Esophagus squamous epithelium (tissue), 5 donors: ENCODE measurements at places on chromosomes 4 and X. TPM values are rescaled to one million over a fixed set of nuclear protein-coding genes. Genes with fewer than 3 reads are reported as not detected.

HPGDS gene
- 5.5 TPM for total RNA-seq

CT47B1 gene
- not detected for total RNA-seq

SLC10A4 gene
- not detected for total RNA-seq

CWH43 gene
- 11.6 TPM for total RNA-seq

TMEM31 gene
- total RNA-seq, result not detected

N4BP2 gene
- 4.2 TPM for total RNA-seq

DNA sequence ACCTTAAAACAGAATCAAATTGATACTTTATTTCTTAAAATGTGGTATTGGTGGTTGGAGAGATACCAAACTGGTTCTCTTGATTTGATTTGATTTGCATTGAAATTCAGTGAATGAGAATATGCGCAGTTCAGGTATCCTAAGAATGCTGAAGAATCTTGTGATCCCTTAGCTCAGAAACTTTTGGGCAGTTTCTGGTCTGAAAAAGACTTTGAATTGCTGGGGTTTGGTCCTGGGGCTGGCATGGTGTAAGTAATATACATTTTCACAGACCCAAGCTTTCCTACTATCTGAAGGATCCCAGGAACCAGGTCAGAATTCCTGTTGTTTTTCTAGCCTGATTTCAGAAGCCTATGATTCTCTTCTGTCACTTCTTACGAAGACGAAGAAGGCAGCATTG lies 6.6 kb downstream of the RAB33B start:
- no peak for DNase-seq

GRCh38 chr4:184655889-184656869 lies 6.6 kb downstream of the PRIMPOL start:
- DNase-seq, result no peak

DNA sequence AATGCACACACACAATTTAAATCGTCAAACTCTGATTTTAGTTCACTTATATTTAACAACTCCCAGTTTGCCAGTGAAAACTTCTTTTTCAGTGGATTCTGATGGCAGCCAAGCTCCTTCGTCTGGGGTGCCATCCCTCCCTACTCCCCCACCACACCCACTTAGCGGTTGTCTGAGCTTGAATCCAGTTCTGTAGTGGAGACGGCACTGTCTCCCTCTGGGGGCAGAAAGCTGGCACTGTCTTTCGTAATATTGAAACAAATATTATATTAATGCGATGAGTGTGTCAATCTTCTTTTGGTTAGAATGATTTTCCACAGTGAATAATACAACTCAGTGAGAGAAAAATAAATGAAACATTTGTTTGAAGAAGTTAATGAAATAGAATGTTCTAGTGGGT lies 5.4 kb downstream of the MEPE start:
- DNase-seq, result no peak

DNA sequence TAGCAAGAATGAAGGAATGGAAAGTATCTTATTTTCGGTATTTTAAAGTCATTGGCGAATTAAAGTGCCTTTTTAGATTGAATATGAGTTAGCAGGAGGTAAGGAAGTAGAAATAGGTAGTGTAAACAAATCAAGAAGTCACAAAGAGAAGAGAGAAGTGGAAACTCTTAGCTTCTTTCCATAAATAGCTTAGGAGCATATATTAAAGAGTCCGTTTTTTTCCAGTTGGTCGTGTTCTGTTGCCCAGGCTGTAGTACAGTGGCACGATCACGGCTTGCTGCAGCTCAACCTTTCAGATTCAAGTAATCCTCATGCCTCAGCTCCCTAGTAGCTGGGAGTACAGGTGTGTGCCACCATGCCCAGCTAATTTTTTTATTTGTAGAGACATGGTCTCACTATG lies 56.4 kb downstream of the UBE2K start:
- DNase-seq, result no peak

DNA sequence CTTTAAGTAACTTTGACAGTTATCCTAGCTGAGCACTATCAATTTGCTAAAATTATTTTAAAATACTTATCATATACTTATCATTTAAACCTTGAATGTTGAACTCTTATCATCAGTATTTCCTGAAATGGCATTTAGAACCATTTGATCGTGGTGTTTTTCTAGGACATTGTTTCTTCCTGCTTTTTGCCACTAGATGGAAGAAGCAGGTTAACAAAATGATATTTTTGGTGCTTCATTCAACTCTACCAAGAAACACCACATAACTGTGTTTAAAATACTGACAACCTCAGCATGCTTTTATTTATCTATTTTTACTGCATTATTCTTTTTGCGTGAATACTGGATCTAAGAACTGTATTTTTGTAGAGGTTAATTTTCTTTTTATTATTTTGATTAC lies 44.6 kb downstream of the C4orf33 start:
- DNase-seq, result no peak

DNA sequence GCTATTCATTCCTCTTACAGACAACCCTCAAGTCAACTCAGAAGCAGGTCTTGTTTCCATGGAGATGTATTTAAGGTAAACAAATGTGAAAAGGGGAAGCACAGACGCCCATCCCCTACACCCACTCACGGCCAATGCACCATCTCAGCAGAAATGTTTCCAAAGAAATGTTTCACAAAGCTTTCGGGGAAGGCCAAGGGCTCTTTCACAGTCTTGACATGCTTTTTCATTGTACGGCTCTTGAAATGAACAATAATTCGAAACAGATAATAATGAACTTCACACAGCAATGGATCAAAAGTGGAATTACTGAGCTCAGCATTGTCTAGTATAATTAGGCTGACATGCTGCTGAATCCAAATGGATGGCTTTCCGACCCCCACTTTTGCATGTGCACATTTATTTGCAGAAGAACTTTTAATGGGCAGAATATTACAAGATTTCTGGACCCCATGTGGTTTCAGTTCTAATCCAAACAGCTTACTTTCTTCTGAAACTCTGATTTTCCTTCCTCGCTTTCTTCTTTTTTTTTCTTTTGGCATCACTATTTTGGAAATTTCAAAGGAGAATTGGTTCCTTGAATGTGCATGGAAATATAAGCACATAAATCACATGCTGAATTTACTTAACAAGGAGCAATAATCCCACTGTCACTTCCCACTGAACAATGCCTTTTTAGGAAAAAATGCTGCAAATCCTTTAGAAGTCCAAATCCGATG lies 160.9 kb downstream of the SMIM20 start:
- no peak for DNase-seq

DNA sequence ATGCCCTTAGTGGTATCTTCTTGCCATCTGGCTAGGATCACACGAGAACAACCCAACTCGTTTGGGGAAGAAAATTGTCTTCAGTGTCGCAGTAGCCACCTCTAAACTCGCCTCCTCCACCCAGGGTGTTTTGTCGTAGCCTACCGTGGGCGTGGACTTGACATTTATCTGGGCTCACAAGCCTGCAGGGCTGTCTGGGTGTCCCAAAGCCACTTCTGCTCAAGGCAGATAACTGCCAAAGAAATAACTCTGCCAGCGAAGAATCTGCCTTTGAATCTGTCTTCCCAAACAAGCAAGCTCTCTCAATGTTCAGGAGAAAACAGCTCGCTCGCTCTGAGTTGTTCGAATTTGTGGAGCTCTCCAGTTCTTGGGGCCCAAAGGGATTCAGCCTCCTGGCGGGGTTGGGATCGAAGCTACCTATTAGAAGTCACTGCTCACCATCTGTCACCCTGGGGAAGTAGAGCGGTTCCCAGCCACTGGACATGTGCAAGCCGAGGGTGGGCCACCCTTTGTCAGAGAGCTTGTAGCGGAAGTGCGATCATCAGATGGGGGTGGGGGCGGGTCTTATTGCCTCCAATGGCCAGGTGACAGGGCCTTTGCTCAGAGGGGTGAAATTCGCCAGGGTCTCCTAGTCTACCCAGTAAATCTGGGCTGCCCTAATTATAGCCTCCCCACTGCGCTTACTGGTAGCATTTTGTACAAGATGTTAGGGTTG lies 14.8 kb downstream of the BLOC1S4 start:
- no peak for DNase-seq

- DNase-seq, result no peak
These were observed 250.7 kb downstream of the THOC2 start for GRCh38 chrX:123481913-123482851.

DNA sequence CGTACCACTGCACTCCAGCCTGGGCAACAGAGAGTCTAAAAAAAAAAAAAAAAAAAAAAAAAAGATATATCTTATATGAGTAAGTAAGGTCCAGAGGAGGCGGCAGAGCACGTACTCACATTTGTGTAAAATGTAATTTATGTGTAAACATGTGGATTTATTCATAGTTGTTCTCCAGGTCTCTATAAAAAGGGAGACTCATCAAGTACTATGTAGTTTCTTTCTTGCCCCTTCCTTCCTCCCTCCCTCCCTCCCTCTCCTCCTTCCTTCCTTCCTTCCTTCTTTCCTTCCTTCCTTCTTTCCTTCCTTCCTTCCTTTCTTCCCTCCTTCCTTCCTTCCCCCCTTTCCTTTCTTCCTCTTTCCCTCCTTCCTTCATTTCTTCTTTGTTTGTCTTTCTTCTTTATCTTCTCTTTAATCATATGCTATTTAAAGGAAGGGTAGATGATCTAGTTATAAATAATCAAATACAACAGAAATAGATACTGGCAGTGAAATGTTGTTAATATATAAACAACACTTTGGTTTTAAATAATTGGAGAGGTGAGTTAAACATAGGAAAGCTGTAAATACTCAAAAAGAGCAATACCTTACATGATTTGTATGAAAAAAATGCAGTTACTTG lies 344.8 kb downstream of the ANK2 start:
- DNase-seq, result no peak

- DNase-seq, result no peak
These were observed 10.2 kb upstream of the STBD1 start for GRCh38 chr4:76296286-76296820.

DNA sequence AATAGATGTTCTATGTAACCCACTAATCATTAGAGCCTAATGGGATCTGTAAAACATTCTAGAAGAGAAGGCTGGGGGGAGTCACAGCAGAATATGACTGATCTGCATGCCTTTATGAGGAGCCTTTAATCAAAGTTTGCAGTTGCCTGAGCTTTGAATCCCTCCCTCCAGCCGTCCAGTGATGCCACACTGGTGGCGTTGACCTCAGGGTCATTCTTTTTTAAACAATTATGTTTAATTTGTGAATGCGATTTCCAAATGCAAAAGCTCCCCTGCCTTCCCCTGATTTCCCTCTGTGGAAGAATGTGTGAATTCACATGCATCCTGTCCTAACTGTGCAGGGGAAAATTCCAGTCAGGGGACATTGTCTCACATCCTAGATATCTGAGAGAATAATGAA lies 199.7 kb upstream of the GPR101 start:
- no peak for DNase-seq

DNA sequence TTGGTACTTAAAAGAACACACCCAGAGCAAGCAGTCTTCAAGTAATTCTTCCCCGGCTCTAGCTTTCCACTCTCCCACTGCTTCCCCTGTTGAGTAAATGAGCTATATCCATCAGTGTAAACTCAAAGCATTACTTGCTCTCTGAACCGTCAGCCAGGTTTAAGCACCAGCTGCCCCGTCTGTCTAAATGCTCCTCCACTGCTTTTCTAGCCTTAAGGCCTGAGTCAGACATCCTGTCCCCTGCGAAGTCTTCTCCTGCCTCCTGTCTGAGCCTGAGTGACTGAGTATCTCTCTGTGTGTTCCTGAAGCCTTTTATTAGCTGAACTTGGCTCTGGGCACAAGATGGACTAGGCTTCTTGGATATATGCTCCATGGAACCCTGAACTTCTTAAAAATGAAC lies 205.1 kb downstream of the STK32B start:
- no peak for DNase-seq

DNA sequence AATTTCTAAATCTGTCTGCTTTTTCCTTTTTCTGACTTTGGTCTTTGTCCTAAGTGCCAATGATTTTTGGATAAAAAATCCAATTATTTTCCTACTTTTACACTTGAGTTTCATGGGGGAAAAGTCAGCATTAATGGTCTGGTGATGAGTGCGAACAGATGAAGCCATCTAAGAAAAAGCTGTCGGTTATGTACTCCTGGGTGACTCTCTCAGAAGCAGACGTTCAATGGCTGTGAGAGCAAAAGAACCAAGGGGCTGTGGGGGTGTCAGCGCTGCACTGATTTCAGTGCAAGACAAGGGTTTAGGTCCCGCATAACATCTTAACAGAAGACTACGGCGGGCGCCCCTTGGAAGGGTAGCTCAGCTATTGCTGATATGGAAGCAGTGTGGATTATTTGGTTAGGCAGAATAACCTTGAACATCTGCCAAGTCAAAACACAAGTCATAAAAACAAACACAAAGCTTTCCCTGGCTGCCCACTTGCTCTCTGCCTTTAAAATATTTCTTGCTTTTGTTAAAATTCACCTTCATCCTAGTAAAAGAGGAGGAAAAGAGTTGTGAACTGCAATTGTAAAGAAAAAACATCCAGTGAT lies 240.5 kb downstream of the MAML3 start:
- DNase-seq, result no peak

DNA sequence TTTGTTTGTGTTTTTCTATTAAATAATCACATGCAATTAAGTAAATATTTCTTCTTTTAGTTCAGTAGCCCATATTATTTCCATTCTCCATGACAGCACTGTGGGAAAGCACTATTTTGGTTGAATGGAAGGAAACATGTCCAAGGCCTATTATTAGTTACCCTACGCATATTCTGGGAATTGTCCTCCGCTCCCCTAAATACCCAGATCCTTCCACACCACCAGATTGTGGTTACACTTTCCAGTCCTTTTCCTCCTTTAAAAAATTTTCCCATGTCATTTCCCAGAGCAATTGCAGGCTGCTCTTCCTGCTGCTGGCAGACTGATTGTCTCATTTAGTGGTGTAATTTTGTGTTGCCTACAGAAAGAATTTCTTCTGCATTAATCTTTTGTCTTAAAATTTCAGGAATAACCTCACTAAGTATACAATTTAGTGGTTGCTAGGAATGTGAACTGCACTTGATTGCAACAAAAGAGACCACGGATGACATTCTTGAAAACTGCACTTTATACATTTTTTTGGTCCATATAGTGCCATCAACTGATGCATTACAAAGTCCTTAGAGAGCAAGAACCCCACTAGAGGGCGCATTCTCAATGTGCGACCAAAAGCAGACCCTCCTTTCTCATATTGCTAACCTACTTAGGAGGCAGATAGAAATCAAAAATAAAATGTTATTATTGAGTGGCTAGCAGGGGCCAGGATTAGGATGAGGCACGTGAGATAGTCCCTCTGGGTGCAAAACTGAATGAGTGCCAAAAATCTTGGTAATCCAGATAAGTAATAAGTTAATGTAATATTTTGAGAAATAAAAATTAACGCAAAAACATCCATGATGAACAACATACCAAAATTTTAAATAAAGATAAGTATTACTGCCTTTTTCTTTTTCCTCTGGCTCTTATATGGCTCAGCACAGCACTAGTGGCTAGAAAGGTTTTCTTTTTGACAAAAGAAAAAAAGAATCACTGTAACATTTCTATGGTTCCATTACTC lies 98.8 kb upstream of the IQCM start:
- no peak for DNase-seq

DNA sequence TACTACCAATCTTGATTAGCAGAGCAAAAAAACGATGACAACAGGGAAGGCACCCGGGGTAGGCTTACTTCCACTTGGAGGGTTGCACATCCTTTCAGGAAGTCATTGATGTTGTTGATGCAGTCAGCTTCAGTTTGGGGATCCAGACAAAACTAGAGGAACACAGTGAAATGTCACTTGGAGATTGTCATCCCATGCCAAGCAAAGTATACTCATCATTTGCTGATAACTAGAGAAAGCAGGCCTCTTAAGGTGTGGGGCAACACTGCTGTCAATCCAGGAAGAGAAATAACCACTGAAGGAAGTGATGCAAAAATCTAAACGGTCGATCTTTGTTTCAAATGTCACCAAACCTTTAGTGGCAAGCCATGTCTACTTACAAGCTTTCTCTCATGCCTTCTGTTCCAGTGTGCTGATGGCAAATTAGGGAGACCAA lies 1.4 kb downstream of the ARHGEF6 start:
- no peak for DNase-seq

- DNase-seq, result no peak
These were observed 115.1 kb downstream of the FRYL start for GRCh38 chr4:48664938-48665337.
